ENCODE measurements at places on chromosomes 16 and 17. TPM values are rescaled to one million over a fixed set of nuclear protein-coding genes. Genes with fewer than 3 reads are reported as not detected.

DNA sequence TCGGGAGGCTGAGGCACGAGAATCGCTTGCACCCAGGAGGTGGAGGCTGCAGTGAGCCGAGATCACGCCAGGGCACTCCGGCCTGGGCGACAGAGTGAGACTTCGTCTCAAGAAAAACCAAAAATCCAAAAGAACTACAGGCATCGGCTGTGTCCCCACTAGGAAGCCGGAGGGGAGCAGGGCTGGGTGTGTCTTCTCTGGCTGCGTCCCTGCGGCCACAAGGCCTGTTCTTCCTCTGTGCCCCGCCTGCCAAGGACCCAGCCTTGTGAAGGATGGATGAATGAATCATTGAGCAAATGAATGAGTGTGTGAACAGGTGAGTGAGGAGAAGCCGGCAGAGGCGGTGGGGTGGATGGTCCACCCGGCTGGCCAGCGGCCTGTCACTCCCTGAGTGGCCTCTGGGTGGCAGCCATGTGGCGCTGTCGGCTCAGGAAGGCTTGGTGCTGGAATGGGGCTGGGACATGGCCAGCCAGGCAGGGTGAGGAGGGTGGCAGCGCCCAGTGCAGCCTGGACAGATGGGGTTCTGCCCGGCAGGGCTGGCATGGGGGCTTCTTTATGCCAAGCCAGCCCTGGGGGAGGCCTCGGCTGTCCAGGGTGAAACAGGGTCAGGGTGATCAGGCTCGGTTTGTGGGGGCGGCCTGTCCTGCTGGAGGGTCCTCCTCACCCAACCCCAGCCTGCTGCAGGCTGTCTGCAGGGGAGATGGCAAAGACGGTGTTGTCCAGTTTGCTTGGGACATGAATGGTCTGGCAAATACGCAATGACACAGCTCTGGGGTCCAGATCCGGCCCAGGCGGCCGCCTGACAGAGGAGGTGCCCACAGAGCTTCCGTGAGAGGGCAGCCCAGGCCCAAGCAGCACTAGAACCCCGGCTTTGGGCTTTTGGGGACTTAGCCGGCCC is 21.7 kb downstream of the SLC25A10 start:
- peak; percentile 90 for ATAC-seq

DNA sequence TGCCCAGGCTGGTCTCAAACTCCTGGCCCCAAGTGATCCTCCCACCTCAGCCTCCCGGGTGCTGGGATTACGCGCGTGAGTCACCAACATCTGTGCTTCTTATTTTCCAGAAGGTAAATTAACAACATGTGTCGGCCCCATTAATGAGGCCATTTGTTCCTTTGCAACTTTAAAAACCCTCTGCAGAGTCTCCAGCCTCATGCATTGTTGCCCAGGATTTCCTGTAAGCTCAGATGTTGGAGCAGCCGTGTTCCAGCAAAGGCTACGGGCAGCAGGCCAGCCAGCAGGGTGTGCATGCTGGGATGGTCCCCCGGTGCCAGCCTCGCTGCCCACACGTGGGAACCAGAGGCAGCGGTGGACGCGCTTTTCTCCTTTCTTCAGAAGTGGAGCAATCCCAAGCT is 19.1 kb upstream of the HEXD start:
- no peak for ATAC-seq

GRCh38 chr16:49912721-49913120 is 56.8 kb upstream of the ZNF423 start:
- ATAC-seq, result no peak

GRCh38 chr16:75112734-75113491 is 3.7 kb downstream of the LDHD start:
- ATAC-seq, result no peak

DNA sequence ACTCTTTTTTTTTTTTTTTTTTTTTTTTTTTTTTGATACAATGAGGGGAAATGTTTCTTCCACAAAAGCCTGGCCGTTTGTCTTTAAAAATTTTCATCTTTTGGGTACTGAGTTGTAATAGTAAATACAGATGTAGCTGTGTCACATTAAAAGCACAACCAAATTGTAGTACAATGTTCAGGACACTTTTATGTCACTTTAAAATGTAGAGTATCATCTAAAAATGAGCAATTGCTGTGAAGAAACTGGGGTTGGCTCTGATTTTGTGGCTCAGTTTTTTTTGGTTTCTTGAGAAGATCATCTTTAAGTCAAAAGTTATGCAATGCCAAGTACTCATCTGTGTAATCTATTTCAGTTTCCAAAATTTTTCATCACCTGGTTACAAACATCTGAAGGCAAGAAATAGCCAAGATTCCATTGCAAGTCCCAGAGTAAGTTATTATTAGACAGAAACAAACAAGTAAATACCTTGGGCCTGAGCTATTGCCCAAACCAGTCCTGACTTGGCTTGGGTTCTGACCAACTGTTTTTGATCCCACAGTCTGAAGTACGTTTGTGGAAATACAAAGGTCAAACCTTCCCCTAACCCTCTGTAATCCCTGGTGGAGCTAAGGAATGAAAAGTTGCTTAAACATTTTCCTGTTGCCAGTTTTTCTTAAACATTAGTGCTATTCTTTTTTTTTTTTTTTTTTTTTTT is 717.2 kb downstream of the WWOX start:
- ATAC-seq, result peak; percentile 14

DNA sequence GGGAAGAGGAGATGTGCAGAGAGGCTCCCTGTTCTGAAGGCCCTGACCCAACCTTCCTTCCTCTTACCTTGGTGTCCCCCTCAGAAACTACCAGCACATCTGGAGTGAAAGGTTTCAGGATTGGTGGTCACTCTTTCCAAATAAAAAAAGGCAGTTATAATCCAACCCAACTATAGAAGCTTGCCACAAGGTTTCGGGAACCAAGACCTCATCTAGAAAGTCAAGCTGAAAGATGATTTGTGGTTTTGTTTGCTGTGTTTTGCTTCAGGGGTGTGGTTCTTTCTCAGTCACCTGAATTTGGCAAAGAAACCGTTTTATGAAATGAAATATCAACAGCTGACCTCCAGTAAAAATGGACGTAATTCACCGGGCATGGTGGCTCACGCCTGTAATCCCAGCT is 19.3 kb downstream of the SHMT1 start:
- peak; percentile 43 for ATAC-seq

DNA sequence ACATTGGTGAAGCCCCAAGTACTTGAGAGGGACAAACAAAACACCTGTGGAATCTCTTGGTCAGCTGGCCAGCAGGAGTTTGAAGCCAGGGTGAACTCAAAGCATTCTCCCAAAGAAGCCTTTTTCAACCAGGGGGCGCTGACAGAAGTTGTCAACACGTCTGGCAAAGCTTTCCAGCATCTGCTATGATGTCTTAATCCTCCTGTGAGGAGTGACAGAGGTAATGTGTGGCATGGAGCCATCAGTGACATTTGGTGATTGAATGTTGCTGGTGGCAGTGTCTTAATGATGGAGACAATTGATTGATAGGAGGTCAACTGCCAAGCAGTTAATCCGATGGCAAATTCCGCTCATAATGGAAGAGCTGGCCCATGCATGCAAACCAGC is 257.6 kb upstream of the HSBP1 start:
- ATAC-seq, result no peak

DNA sequence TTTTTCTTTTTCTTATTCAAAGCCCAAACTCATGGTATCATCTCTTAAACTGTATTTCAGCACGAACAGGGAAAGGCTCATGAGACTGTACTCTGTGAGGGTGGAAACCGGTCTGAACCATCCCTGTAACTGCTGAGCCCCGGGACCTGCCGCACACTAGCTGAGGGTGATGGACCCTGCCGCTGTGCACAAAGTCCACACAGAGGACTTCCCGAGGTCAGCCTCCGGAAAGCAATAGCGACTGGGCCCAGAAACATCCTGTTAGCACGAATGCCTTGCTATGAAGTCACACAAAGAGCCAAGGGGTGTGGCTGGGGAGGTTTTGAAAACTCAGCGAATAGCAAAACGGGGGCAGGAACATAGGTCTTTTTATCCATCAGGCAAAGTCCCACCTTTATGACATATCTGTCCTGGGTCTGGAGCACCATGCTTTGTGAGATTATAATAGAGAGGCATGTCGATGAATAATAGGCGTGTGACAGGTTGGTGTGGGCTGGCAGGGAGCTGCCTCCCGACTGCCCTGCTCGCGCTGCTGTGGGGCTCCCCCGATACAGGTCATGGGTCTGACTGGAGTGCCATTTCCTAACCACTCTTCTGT is 33.4 kb downstream of the CDK5R1 start:
- ATAC-seq, result peak; percentile 57

DNA sequence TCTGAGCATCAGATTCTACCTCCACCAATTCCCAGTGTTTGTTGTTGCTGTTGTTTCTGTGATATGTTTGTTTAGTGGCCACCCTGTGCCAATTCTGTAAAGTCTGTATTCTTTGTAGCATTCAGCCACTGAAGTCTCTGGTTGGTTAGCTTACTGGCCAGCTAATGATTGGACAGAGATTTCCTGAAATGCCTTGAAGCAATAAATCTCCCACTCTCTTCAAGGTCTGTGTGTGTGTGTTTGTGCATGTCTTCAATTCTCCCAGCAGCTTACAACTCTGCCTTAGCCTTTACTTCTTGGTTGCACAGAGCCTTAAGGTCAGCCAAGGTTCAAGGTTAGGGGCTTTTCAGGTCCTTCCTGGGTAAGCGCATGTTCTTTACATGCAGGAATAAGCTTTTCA is 38.2 kb downstream of the PRPSAP2 start:
- ATAC-seq, result no peak

DNA sequence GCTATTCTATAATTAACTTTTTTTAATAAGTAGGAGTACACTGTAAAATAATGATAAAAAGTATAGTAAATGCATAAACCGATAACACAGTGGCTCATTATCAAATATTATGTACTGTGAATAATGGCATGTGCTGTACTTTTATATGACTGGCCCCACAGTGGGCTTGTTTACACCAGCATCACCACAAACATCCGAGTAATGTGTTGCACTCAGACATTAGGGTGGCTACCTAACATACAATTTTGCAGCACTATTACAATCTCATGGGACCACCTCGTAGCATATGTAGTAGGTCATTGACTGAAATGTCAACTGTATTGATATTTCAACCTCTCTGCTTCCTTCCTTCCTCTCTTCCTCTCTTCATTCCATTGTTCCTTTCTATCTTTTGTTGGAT is 51.7 kb downstream of the TBX4 start:
- no peak for ATAC-seq

The CLDN9 gene
- total RNA-seq, result 0.15 TPM

The CIITA gene
- 8.6 TPM for total RNA-seq

The FOXF1 gene
- total RNA-seq, result not detected

The MAP3K14 gene
- total RNA-seq, result 49.5 TPM

The ATMIN gene
- total RNA-seq, result 20.6 TPM

The TAX1BP3 gene
- 15.1 TPM for total RNA-seq

The PIRT gene
- not detected for total RNA-seq

The CLEC18C gene
- total RNA-seq, result 0.50 TPM

Data from activated T-helper 17 cell treated with anti-CD3 and anti-CD28 coated beads, Interleukin-2, amount 50 U/mL, for 72 hours (primary cell).